ENCODE measurements at places on chromosomes 5 and 9.

GRCh38 chr5:159971931-159972461, 36.9 kb upstream of the TTC1 start:
- no peak for DNase-seq

DNA sequence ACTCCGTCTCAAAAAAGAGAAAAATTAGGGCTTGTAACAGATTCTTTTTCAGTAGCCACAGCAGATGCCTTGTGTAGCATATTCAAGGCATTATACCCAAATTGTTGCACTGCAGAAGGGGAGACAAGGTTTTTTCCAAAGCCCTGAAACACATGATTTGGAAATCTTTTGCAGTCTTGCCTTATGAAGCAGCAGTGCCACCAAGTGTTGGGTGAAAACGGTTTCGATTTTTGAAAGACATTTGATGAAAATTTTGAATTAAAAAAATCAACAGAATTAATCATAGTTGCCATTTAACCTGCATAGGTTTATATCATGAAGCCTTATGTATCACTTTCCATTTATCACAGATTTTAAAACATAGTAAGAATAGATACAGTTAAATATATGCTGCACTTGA, 479.5 kb downstream of the TAF11L14 start:
- DNase-seq, result no peak

DNA sequence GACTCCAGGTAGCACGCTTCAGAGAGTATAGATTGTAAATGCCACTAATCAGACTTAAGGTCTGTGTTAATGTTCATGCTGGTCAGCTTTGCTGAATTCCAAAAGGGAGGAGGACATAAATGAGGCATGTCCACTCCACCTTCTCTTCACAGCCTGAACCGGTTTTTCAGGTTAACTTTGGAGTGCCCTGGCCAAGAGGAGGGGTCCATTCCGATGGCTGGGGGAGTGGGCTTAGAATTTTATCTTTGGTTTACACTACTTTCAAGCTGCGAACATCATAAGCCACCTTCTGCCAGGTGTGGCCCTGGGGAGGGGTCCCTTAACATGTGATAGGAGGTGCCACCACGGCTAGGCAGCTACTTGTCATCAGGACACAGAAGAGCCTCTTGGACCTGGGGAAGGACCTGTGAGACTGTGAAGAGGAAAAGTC, 24.2 kb downstream of the ABO start:
- DNase-seq, result no peak

DNA sequence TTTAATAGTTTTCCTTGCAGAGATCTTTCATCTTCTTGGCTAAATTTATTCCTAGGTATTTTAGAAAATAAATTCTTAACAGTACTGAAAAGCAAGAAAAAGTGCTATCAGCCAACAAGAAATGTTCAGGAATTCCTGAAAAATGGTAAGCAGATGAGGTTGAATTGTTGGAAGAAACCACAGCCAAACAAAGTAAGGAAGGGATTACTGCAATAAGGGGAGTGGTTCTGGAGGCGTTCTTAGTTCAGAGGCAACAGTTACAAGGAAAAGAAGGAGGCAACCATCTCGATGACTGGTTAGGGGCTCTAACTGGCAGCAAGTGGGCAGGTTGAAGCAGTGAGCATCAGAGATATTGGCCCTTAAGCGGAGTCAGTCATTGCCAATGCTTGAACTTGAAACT, 12.8 kb upstream of the OR13J1 start:
- DNase-seq, result no peak

DNA sequence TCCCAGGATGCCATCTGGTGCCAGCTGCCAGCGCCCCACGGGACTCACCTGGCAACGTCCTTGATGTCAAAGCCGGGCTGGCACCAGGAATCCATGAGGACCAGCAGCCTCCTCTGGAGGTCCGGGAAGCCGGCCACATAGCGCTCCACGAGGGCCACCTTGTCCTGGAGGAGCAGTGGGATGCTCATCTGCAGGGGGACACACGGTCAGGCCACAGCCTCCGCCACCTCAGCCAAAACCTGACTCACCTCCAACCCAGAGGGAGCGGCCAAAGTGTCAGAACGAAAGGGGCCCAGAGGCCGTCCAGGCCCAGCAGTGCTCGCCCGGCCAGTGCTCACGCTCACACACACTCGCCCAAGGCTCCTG, 56.5 kb downstream of the EXD3 start:
- DNase-seq, result no peak

- no peak for DNase-seq
Observed at GRCh38 chr5:93886098-93886806, 144.9 kb upstream of the POU5F2 start.

DNA sequence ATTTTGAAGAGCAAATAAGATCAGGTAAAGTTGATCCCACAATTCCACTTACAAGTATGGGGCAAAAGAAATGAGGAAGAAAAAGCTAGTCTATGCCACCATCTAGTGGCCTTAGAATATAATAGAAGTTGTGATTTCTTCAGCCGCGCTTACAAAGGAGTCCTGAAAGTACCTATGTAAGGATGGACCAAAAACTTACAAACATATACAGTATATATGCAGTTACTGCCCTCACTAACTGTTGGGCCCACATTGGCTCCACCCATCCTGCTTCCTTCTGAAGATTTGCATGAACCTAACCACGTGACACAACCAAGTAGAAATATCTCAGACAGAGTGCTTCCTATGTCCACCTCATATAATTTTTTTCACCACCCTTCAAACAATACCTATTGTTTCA, 11.7 kb upstream of the OR13D1 start:
- peak; percentile 8 for DNase-seq

- no peak for DNase-seq
Observed at GRCh38 chr5:74950836-74951515, 84.8 kb upstream of the FAM169A start.

DNA sequence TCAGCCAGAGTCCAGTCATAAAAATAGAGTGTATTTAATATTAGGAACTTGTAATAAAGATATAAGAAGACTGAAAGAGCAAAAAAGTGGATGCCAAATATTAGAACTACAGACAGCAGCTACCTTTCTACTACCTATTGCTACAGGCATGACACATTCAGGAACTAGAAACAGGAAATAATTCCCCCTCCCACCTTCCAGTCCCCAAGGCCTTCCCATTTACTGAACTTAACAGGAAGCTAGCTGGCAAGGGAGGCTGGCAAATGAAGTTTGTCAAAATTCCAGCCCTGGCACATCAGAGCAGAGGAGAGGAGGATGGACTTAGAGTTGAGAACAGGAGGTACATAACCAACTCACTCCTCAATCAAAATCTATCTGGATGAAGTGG, 50.2 kb upstream of the RIC1 start:
- no peak for DNase-seq

- DNase-seq, result no peak
Observed at GRCh38 chr9:121059998-121060636, 10.0 kb upstream of the C5 start.

DNA sequence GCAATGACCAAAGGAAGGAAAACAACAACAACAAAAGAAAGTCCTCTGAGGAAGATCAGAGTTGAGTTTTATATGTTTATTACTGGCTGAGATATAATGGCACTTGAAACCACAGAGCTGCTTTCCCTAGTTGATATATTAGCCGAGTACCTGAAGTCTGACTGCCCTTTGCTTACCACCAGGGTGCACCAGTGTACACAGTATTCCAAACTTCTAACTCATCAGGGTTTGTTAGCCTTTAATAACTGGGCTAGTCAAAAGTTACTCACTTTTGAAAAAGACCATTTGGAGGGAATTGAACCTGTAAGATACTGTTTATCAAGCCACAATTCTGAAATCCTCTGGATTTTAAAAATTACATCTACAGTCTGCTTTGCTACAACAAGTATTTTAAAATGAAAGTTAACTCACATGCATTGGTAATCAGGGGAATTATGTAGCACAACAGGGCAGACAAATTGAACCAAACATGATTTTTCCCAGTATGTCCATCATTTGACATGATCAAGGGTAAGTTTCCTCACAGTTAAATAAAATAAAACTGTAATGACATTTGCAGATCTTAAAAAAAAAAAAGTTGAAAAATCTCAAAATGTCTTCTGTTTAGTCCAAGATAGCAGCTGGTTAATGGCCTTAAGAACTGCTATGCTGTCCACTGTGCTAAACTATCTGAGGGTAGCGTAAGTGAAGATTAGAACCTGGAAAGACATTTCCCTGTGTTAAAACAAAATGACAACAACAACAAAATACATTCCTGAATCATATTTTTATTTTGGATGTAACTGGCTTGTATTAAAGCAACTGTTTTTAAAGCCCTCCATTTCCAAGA, 57.3 kb upstream of the C6 start:
- DNase-seq, result no peak

DNA sequence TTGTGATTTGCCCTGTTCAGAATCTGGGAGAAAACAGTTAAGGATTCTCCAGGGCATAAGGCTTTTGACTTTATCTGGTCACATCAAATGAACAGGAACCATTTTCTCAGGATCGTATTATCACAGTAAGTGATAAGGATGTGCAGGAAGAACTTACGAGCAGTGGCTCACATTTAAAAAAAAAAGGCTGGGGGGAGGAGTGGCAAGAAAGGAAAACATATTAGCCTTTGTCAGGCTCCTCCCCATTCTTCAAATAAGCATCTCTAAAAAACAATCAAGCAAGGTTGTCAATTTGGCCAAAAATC, 234.3 kb upstream of the TMEM161B start:
- no peak for DNase-seq

DNA sequence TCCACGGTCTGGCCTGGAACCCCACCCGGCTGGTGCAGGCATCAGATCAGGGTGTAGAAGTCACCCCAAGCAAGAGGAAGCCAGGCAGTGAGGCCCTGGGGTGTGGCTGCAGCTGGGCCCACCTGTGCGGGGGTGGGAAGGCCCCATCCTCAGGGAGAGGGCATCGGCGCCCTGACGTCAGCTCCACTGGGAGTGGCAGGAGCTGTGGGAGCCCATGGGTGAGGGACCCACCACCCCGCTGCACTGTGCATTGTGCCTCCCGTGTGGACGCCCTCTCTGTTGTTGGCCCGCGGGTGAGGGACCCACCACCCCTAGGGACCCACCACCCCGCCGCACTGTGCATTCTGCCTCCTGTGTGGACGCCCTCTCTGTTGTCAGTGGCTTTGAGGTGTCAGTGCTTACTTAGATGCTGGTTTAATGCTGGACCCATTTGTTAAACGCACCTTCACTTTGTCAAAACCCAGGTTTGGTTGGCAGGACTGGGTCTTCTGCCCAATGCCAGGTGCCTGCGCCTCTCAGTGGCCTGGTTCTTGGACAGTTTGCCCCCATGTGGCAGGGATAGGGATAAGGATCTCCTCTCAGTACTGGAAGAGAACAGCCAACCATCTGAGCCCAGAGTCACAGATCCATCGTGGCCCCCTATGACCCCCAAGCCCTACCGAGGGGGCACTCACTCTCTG, 6.9 kb upstream of the EXOC3 start:
- no peak for DNase-seq

DNA sequence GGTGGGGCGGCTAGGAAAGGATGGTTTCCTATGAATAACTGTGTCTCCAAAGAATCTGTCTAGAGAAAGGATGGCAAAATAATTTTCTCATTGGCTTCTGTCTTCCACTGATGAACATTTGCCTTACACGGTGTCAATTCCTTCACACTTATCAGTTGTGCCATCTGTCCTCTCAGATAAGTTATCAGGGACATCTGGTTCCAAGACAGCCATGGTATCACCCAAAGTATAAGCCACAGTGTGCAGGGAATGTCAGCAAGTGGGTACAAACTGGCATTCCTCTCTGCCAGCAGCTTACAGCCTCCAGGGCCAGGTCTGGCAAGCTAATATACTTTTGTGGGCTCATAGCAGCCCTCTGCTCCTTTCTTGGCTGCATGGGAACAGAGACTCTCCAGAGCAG, 1092.0 kb downstream of the EFNA5 start:
- no peak for DNase-seq

- peak; percentile 68 for DNase-seq
Observed at GRCh38 chr9:70484232-70485130, 70.0 kb upstream of the KLF9 start.

DNA sequence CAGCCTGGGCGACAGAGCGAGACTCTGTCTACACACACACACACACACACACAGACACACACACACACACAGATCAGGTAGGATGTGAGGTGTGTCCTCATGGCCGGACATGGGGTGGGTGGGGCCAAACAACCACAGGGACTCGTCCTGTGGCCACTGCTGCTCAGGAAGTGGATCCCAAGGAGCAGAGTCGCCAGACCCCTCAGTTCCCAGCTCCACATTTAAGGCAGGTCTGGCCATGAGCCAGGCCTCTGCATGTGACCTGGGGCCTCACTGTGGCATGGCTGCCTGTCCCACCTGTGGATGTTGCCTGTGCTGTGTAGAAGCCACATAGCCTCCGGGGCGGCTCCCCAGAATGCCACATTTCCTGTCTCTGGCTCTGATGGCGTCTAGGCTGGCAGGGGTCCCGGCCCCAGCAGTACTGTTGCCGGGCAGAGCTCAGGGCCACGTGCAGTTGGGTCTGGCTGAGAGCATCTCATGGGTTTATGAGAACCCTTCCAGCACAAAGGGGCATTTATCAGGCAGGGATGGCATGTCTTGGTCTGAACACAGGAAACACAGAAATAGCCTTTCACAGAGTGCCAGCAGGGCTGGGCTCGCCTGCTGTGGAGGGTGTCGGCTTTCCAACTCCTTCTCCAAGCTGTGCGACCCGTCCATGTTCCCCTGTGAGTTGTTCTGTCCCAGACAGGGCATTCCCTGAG, 9.9 kb upstream of the NINJ1 start:
- no peak for DNase-seq

DNA sequence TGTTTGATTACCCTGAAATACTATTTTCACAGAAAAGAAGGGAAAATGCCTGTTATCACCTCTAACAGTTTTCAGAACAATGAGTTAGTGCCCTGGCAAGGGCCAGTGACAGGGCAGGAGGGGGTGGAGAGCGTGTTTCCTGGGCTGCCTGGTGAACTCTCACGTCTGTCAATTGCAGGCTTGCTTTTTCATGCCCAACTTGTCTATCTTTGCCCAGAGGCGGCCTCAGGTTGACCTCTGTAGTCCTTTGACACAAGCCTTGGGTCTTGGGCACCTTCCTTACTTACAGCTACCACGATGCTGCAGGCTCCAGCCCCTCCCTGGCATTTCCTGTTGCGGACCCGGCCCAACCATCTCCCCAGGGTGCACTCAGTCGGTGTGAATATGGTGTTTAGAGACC, 2.2 kb upstream of the CEL start:
- DNase-seq, result no peak

DNA sequence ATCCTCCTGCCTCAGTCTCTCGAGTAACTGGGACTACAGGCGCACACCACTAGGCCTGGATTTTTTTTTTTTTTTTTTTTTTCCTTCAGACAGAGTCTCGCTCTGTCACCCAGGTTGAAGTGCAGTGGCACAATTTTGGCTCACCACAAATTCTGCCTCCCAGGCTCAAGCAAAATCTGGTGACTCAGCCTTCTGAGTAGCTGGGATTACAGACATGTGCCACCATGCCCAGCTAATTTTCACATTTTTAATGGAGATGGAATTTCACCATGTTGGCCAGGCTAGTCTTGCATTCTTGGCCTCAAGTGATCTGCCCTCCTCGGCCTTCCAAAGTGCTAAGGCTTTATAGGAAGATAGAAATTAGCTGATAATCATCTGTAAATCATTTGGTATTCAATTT, 43.9 kb downstream of the NSA2 start:
- no peak for DNase-seq

DNA sequence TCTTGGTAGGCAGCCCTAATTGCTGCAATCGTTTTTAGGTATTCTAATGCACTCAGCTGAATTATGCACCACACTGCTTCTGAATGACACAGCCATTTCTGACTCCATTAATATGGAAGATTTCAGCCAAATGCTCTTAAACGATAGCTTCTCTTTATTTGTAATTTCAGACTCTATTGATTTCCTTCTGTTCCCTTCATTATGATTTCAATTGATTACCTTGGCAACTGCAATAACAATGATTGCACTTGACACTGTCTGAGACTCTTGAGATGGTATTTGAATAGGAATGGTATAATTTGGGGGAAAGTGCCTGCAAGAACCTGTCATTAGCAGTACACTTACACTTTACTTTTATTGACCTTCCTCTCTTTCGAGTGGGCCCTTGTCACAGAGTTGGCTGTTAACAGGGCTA, 296.1 kb upstream of the DMAC1 start:
- DNase-seq, result no peak
